Muscle of arm (tissue), 14 donors: ENCODE measurements at places on chromosomes 4 and X.
A peak's percentile ranks its signal among the peaks of the same experiment; 100 is the strongest.

DNA sequence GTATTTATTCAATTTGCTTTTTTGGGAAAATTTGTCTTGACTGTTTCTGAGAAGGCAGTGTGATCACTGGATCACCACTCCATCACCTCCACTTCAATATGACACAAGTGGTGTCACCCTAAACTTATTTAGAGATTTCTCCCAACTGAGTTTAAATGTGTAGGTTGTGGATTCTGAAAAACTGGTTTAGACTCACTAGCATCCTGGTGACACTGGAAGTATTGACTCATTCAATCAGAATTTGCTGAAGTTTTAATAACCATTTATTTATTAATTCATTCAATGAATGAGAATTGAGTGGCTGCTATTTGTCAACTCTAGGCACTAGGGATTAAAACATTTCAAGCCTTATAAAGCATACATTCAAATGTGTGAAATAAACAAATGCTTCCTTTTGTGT lies 819.1 kb upstream of the EPHA5 start:
- DNase-seq: no peak

GRCh38 chr4:108191269-108191914 lies 22.7 kb upstream of the LEF1 start:
- DNase-seq: no peak

GRCh38 chr4:89273741-89274141 lies 33.9 kb downstream of the GPRIN3 start:
- no peak for DNase-seq

DNA sequence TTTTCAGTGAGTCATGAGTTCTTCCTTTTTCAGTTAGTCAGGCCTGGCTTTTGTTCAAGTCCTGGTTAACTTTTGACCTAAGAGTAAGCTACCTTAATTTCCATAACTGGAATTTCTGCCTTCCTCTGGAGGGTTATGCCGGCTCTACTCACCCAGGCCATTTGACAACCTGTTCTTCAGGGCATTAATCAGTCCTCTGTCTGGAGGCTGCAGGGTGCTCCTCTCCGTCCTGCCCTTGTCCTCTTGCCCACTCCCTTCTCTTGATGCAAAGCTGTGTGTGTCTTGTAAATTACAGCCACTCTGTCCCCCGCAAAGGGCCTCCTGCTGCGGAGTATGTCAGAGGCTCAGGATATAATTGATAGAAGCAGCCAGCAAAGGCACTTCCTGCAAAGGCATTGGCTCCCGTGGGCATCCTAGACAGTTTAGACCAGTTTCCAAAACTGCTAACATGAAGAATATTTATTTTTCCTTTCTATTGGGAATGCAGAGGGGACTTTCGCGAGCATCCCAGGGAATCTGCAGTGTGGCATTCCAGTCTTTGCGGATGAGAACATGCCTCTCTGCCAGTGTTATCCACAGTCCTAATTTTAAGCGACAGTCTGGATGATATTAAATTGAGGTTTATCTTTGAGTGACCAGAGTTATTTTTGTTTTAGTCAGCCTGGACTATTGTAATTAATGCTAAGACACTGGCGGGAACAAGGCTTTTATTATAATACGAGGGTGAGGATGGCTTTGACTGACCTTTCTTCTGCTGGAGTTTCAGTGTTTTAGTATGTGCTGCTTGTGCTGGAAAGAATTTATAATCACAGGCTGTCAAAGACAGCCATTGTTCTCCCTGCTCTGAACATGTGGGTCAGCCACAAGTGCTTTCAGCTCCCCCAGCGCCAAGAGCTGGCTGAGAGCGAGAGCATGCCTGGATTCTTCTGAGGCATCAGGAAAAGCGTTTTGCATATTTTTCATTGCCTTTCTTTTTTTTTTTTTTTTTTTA lies 74.2 kb downstream of the LIMCH1 start:
- DNase-seq: peak; percentile 80

DNA sequence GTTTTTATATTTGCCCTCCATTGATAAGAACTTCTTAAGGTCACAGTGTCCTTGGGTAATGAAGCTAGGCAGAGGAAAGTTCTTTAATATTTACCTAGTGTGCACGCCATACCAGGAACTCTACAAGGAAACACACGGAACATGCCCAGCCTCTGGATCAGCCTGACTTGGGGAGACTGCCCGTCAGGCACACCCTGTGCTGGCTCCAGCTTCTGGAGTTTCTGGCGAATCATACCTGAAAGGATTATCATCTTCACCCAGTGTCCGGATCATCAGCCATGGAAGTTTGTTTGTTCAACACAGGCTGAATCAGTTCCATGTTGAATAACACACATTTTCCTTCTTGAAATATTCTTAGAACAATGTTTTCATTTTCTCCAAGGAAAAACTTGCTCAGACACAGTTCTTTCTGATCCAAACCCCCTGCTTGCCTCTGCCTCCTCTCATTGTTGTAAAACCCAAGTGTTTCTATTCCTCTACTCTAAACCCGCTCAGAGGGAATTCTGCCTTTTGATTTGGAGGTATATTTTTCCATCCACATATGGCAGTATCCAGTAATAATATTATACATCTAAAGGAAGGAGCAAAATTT lies 176.7 kb downstream of the SHROOM3 start:
- DNase-seq: no peak

- DNase-seq: no peak
Observed at GRCh38 chr4:146271466-146271865, 57.1 kb downstream of the REELD1 start.

DNA sequence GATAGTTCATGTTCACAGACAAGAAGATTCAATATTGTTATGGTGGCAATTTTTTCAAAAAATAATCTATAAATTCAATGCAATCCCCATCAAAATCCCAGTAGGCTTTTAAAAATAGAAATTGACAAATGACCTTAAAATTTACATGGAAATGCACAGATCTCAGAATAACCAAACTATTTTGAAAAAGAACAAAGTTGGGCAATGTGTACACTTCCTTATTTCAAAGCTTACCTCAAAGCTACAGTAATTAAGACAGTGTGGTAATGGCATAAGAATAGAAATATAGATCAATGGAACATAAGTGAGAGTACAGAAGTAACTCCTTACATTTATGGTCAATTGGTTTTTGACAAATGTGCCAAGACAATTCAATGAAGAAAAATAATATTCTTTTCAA lies 39.0 kb downstream of the FRMD7 start:
- DNase-seq: no peak

- DNase-seq: no peak
Observed at GRCh38 chr4:34964613-34965012, 1279.7 kb downstream of the ARAP2 start.

DNA sequence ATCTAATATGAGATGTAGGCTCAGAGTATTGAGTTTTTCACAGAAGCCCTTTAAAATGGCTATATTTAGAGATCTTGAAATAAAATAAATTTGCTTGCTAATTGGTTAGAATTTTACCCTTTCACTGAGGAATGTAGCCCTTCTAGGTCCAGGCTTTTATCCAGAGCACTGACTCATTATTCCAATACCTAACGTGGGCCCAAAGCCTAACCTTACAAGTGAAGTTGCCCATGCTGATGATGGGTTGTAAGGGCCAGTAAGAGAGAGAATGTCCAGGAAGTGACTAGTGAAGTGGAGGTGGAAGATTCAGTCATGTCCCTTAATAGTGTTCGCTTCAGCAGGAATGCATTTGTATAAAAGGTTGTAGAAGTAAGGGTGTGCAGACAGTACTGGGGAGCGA lies 155.9 kb downstream of the STIM2 start:
- DNase-seq: no peak
